ENCODE measurements at places on chromosomes 16 and 17.

DNA sequence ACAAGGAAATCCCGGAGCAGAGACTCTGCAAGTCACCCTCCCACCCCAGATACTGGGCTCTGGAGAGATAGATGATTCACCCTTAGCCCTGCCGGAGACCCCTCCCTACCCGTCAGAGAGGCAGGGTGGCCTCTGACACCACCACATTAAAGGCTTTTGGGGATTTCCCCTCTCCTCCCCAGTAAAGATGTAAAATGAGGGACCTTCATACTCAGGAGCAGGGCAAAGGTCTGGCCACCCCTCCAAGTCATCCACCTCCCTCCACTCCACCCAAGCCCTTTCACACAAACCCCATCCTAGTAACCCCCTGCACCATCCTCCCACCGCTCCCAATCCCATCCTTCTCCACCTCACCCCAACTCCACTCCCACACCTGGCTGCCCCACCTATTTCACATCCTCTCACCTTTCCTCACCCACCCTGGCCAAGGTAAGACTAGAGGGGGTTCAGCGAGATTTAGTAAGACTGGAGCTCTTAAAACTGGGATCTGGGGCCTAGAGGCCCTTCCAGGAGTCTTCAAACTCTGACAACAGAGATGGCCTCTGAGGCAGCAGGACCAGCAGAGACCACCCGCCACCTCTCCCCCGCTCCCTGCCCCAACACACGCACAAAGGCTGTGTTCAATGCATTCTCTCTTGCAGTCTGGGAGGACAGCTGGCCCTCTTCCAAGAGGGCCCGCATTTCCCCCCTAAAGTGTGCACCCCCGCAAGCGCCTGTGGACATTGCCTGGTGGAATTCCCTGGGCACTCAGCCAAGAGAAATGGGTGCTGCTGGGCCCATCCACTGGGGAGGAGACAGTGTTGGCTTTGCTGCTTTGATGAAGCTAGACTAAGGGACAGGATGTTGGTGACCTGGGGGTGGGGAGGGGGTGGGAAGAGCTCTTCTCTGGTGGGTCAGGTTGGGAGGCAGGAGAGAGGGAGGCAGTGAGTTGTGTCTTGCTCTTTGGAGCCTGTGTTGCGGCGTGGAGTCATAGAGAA is 1.1 kb downstream of the ABAT start:
- no peak for DNase-seq

- no peak for DNase-seq
Observed at GRCh38 chr16:12214509-12214908, 238.0 kb downstream of the SNX29 start.

DNA sequence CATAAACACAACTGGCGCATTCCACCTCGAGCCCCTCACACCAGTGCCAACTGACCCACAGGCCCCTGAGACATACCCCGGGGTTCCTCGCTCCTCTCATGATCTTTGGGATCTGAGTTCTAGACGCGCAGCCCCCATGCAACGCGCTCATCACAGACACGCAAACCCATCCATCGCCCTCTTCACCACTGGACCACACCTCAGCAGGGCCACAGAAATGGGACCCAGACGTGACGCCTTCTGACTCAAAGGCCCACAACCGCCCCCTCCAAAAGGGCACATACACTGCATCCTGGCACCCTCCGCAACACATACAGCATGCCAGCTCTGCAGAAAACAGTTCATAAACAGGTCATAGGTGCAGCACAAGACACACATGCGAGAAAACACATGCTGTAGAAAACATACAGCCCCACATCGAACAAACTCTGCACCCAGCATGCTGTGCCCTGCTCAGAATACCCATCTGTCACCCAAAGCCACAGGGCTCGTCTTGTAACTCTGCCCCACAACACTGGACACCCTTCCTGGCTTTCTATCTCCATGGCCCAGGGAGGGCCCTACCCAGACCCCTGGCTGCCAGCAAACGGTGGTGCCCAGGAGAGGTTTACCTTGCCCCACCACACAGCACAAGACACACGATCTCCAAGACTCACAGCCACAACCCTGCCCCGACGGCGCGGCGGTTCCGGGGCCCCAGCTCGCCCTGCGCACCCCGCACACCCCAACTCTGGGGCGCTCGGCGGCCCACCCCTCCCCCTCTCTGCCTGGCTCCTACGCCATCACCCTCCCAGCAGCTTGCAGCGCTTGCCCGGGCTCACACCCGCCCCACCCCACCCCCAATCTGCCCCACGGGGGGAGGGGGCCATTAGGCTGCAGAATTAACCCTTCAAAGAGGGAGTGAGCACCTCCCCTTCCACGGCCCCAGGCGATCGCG is 887 bp downstream of the ZBTB4 start:
- DNase-seq = peak; percentile 2

GRCh38 chr17:74179576-74179975 is 23.9 kb upstream of the RPL38 start:
- no peak for DNase-seq

DNA sequence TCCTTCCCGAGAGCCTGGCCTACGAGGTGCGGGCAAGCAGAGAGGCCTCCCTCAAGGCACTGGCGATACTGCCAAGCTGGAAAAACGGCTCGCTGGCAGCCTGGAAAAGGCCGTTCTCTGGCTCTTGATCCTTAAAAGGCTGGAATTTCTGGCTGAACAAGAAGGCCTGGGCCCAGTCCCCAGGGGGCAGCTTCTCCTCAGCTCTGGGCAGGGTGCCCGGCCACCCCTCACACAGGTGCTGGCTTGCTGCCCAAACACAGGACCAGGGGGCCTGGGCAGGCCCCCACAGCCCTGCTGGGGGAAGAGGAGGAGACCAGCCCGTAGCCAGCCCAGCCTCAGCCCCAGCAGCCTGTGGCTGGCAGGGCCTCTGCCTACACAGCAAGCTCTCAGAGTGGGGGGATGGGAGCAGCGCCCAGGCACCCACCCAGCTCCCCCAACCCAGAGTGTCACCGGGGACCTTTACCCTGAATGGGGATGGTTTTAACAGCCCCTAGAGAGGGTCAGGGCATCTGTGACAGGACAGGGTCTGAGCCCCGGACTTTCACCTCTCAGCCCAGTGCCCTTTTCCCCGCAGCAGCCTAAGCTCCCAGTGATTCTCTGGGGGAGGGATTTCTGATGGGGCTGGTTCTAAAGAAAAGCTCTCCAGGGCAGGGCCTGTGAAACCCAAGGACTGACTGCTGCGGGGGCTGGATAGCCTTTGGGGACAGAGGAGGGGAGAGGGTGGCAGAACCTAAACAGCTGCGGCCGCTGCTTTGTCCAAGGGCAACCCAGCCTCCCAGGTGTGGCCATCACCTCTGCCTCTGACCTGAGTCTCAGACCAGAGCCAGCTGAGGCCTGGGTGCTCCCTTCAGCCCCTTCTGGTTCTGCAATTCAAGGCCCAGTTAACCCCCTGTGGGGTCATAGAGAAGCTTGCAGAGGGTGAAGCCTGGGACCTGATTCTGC is 38.6 kb upstream of the TOB1 start:
- peak; percentile 56 for DNase-seq

GRCh38 chr16:24825696-24826095 is 20.1 kb upstream of the SLC5A11 start:
- DNase-seq = no peak

DNA sequence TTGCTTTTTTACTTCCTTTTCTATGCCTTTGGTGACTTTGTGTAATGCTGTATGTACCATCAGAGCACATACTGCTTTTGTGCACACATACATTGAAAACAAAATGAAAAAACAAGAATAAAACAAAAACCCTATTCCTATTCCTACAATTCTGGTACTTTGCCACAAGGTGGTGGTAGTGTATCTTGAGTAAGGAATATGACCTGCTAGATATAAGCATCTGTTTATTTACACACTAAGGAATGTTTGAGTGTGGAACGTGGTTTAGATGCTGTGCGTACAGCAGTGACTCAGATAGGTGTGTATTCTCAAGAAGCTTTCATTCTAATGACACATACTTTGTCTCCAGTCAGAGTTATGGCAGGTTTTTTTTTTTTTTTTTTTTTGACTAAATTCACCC is 606.2 kb downstream of the WWOX start:
- DNase-seq = peak; percentile 21

GRCh38 chr17:48523010-48523409 is 7.8 kb downstream of the HOXB1 start:
- no peak for DNase-seq

GRCh38 chr17:64326420-64327054 is 63.5 kb upstream of the TEX2 start:
- no peak for DNase-seq

GRCh38 chr16:89687092-89687940 is 827 bp downstream of the CDK10 start:
- peak; percentile 8 for DNase-seq

DNA sequence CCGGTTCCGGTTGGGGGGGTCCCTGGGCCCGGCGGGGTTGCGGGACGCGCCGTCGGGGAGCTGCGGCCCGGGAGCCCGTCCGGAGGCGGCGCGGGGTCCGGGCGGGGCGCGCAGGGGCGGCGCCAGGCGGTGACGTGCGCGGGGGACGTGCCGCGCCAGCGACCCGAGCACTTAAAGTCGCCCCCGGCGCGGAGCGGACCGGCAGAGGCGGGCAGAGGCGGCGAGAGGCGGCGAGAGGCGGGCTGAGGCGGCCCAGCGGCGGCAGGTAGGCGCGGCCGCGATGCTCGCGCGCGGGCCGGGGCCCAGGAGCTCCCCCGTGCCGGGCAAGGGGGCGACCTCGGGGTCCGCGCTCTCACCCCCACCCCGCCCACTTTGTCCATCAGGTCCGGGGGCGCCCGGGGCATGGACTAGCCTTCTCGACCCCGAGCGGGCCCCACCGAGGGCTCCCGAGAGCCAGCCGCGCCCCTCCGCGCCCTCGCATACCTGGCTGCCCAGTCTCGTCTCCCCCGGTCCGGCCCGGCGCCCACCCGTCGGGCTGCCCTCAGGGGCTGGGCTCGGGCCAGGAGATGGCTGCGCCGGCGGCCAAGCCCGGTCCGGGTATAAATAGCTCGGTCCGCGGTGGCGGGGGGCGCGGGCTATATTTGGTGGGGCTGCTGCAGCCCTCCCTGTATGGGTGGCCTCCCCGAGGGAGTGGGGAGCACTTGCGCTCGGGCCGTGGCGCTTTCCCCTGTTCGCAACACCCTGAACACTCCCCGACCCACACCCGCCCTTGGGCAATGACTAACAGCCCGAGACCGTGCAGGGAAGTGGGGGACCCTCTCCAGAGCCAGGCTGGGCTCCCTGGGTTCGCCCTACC is at the start of gene SLC16A3:
Gene SLC16A3, plus strand, starts transcription at position 201 of the 856 bp plus-strand sequence. CDS start 6,967 bp downstream, outside the sequence.
- DNase-seq = no peak

GRCh38 chr16:85861095-85861825 is 37.7 kb upstream of the IRF8 start:
- no peak for DNase-seq

- DNase-seq = no peak
Observed at GRCh38 chr17:78242024-78242742, 10.8 kb downstream of the TMEM235 start.

GRCh38 chr16:81481207-81481821 is 36.7 kb downstream of the CMIP start:
- no peak for DNase-seq

GRCh38 chr16:11784038-11784369 is 13.1 kb downstream of the ZC3H7A start:
- DNase-seq = no peak

GRCh38 chr16:73793260-73793659 is 503.4 kb upstream of the PSMD7 start:
- DNase-seq = no peak

- DNase-seq = peak; percentile 60
Observed at GRCh38 chr16:85554889-85555718, 58.0 kb upstream of the GSE1 start.

- no peak for DNase-seq
Observed at GRCh38 chr17:10292057-10292937, 80.5 kb downstream of the MYH13 start.

GRCh38 chr17:43479948-43480347 is 3.8 kb upstream of the DHX8 start:
- no peak for DNase-seq

- DNase-seq = no peak
Observed at GRCh38 chr17:50155115-50155819, 4.8 kb upstream of the PPP1R9B start.

GRCh38 chr17:38885728-38886642 is 16.1 kb downstream of the LASP1 start:
- no peak for DNase-seq

DNA sequence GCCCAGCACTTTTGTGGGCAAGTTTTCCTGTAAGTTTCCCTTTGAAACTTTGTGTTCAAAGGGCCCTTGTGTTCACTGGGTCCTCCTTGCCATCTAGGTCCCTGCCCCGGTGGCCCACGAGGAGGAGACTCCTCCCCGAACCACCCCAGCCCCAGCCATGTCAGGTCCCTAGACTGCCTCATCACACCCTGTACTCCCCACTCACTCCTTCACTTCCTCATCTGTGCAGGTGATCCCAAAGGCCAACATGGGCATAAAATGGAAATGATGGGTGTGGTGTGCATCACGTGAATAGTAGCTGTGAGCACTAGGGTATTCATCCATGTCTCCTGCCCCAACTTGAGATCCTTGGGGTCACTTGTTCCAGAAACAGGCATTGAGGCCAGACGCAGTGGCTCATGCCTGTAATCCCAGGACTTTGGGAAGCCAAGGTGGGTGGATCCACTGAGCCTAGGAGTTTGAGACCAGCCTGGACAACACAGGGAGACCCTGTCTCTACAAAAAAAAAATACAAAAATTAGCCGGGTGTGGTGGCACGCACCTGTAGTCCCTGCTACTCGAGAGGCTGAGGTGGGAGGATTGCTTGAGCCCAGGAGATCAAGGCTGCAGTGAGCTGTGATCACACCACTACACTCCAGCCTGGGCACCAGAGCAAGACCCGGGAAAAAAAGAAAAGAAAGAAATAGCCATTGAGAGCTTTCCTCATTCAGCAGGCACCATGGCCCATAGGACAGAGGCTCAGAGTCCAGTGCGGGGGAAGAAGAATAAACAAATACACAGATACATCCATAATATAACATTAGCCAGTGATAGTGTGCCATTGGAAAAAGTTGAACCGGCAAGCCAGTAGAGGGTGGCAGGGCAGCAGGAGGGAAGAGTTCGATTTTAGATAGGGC is 74.5 kb downstream of the KATNIP start:
- no peak for DNase-seq

GRCh38 chr16:58938811-58939210 is 204.7 kb upstream of the GOT2 start:
- no peak for DNase-seq

DNA sequence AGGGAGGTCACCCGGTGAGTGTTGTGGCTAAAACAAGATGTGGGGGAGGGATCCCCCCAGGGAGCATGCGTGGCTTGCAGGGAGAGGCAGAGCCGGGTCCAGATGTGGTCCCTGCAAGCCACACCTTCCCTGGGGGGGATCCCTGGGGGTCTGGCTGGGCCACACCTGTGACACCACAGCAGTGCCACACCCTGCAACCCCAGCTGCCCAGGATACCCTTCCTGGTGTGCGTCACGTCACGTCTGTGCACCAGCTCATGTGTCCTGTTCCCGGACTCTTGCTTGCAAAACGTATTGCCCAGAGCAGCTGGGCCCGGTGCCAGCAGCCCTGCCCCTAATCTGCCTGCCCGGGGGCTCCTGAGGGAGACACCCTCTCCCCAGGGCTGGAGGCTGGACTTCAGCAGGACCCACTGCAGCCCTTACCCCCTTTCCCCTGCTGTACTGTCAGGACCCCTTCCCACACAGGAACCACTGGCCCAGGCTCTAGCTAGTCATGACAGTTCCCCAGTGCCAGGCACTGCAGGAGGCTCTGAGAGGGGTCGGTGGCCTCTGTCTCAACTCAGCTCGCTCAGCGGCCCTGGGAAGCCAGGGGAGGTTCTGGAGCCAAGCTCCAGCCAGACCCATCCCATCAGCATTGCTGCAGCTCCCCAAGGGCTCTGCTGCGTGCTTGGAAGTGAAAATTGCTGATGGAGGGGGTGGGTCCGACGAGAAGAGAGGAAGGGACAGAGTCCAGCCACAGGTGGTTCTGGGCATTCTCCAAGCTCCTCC is 25.8 kb upstream of the ACSF3 start:
- DNase-seq = no peak
